ENCODE measurements at places on chromosomes 13 and 19.
A peak's percentile ranks its signal among the peaks of the same experiment; 100 is the strongest.

DNA sequence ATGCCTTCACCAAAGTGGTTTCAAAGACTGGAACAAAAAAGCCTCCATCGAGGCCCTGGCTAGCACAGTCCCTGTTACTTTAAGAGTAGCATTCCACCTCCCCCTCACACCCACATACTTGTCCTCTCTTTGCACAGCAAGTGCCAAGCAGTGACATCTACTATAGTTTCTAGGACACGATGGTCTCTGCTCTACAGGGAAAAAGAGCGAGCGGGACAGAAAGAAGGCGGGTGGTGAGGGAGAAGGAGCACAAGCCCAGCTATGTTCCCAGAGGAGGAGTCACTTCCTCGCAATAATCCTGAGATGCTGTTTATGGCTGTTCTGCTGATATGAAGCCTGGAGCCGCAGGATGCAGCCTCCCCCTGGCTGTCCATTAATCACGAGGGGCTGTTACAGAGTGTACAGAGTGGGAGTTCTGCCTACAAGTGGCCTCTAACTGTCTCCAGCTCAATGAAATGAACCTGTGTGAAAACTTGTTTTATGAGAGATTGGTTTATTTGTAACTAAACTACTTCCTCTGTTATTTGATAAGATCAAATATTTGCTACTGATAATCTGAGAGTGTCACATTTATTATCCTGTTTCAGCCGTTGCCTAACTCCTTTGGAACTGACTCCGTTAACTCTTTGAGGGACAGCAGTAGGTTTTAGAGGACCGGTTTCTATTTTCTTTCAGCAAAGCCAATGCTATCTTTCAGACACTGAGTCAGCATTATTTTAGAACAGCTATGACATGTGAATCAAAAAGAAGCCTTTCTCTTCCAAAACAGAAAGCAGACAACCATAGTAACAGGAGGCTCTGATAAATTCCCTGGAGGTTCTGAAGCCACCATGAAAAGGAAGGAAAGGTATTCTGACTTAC lies 208.0 kb downstream of the SPRY2 start:
- DNase-seq: no peak

DNA sequence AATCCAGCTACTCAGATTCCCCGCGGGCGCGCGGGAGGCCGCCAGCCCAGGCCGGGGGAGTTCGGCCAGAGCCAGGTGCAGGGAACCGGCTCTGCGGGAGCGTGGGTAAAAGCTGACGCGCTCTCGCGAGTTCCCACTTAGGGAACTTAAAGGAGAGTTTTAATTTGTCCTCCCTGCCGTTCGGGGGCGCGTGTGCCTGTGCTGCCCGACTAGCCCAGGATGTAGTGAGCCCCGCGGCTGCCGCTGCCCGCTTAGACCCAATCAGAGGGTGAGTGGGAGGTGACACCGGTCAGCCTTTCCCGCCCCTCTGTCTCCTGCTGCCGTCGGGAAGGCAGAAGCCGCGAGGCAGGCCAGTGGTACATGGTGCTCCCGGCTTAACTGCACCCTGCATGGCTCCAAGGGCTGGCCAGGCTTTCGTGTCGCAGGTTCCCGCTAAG lies 36.0 kb upstream of the NEK3 start:
- DNase-seq: no peak

DNA sequence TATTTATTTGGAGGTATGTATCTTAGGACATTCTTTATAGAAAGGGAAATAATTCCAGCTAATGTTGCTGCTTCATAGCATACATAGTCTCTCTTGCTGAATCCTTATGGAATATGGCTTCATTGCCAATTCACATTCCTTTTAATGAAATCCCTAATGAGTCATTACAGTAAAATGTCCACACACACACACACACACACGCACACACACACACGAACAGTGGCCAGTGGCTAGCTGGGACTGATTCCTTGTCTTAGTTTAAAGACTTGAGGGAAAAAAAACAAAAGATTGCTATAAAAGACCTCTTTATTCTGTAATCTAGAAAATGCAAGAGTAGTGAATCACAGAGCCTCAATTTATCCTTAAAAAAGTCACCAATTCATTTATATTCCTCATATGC lies 301.6 kb downstream of the SLITRK6 start:
- peak; percentile 58 for DNase-seq

- DNase-seq: no peak
These were observed 28.8 kb downstream of the IPO5 start for GRCh38 chr13:97982286-97982685.

DNA sequence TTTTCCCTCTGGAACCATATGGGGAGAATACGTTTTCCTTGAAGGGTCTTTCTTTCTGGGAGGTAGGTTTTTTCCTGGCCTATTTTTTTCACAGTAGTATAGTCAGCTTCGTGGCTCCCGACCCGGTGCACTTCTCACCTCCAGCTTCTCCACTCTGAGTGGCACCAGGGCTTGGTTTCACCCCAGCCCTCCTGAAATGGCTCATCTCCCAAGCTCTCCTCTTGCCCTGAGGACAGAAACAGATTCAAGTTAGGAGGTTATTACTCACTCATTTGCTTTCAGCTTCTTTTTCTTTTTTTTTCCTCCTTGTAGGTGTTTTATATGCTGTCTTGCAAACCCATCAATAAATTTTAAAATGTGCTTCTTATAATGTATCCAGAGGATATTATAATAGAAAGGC lies 199.3 kb downstream of the RFC3 start:
- no peak for DNase-seq

- no peak for DNase-seq
These were observed 22.8 kb upstream of the UPF3A start for GRCh38 chr13:114258589-114258988.

DNA sequence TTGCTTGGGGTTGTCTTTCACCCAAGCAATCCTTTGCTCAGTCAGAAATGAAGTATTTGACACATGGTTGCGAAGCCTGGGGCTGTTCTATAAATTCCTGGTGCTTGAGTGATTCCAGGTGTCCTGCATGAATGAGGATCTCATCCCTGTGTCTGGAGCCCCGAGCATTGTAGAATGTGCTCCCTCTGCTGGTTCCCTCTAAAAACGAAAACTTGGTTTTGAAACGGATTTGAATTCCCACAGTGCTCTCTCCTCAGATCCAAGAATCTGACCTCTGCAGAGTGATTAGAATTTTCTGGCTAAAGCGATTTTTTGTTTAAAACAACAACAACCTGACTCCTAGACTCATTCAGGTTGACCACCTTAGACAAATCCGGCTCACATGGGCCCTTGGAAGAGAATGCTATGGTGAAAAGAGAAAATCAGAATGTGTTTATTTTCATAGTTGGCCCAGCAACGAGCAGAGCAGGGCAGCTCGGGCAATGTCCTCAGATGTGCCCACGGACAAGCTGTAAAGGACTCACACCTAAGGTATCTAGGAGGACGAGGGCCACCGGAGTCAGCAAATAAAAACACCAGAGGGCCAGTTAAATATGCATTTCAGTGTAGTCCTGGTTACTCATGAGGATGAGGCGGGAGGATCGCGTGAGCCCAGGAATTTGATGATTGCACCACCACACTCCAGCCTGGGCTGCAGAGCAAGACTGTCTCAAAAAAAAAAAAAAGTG lies 8.7 kb upstream of the ATP12A start:
- DNase-seq: peak; percentile 74

DNA sequence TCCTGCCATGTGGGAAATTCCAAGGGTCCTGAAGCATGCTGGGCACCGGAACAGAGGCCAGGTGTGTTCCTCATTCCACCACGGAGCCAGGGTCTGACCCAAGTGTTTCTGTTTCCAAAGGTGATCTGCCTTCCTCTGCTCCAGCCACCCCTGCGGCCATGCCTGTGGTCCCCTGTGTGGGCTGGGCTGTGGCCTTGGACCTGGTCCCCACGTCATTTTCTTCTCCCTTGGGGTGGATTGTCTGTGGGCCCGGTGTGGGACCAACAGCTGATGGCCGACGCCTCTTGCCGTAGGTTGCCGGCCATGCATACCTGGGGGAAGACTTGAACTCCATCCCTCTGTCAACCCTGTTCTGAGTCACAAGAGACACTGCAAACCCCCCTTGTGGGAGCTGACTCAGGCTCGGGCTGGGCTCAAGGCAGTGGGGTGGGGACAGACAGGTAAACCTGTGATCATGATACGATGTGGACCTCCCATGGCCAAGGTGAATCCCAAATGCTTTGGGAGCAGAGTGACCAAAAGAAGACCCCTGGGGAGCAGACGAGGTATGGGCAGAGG lies 35.0 kb downstream of the ATP11A start:
- DNase-seq: no peak

DNA sequence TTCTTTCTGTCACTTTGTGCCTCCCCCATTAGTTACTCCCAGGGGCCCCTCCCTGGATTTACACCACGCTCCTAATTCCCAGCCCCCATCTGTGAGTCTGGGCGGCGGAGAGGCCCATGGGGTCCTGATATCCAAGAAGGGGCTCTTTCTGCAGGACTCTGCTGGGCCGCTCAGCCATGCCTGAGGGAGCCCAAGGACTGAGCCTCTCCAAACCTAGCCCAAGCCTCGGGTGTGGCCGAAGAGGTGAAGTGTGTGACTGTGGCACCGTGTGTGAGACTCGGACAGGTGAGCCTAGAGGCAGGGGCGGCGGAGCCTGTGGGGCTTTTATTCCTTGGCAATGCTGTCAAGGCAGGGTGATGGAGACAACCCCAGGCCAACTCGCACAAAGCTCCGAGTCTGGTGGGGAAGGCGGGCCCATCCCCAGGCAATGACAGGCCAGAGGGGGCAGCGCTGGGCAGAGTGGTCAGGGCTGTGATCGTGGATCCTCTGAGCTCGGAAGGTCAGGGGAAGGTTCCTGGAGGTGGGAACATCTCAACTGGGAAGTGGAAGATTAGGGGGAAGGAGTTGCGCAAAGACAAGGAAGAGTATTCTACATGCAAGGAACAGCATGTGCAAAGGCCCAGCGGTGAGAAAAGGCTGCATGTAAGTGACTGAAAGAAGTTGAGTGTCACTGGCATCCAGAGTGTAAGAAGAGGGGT lies 1.6 kb downstream of the PLEKHG2 start:
- no peak for DNase-seq

DNA sequence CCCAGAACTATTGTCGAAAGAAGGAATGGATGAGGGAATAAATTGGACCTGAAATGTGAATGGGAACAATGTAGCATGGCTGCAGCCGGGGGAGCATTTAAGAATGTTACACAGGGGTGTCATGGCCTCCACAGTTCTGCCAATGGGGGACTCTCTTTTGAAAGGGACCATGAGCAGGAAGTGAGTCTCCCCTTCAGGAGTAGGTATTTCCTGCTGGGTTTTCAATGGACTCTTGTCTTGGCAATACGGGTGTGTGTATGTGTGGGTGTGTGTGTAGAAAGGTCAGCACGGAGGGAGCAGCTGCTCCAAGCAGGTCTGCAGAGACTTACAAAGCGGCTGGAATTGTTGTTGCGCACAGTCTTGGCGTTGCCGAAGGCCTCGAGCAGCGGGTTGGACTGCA lies 24.4 kb downstream of the MYO1F start:
- DNase-seq: peak; percentile 67

DNA sequence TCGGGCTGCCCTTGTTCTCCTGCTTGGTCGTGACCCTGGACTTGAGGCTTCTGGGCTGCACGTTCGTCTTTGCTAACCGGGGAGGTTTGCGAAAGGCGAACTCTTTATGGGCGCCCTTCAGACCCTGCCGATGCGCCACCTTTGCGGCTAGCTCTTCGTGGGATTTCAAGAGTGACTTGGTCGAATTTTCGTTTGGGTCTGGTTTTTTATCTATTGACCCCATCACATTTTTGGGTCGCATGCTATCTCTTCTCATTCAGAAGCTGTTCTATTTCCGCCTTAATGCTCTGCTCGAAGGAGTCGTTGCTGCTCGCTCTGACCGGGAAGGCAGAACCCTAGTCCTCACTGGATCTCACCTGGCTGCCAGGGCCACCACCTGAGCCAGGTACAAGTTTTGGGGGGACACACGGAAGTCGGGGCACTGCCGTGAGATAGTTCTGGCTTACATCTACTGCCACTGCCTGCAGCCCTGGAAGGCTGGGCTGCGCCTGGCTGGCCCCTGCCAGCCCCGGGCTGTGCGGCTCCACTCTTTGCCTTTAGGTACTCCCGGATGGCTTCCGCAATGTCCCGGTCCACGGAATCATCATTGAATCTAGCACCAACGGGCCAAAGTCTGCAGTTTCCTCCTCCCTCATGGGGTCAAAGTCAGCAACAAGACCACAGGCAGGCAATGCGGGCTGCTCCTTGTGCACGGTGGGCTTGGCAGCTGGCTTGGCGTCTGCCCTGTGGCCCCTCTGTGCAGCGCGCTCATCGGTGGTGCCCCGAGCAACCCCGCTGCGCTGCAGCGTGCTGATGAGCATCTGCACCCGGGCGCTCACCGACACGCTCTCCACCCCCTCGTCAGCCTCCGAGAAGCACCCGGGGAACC lies 16.2 kb downstream of the RB1 start:
- DNase-seq: no peak

- DNase-seq: peak; percentile 93
These were observed 4.9 kb upstream of the SMIM17 start for GRCh38 chr19:56637976-56638555.

DNA sequence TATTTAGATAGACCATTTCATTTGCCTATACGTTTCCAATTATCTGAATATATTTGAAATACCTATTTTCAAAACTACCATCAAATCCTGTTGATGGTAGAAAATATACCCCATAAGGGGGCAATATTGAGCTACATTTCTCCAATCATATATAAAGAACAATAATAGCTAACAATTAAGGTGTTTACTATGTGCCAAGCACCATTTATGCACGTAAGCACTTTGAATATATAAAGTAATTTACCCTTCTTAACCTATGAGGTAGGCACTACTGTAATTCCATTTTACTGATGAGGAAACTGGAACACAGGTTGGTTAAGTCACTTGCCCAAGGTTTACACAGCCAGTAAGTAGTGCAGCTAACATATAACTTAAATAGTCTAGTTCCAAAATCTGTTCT lies 79.2 kb downstream of the UBL3 start:
- peak; percentile 47 for DNase-seq

DNA sequence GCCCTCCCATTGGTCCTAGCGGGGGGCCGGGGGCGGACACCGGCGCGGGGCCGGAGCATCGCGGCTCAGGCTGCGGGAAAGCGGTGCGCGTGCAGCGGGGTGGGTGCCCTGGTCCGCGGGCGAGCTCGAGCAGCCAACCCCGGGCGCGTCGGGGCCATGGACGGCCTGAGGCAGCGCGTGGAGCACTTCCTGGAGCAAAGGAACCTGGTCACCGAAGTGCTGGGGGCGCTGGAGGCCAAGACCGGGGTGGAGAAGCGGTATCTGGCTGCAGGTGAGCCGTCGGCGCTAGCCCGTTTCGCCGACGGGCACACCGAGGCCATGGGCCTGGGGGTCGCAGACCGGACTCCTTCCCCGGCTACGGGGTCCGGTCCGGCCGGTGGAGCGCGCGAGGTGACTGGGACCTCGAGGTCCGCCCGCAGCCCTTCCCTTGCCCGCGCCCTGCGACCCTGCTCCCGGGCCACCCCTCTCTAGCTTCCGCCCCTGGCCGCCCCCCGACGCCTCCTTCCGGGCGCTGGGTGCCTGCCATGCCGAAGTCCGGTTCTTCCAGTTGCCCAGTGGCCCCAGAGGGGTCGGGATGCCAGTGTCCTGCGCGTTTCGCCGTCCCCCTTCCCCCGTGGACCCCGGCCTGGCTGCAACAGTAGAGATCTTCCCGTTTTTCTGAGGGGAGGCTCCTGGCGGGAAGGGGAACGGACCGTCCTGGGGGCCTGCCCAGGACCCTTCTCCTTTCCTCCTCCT lies at the start of gene REEP6:
TSS of gene REEP6 (plus strand) at position 68 of the 735 bp plus-strand sequence. CDS start at position 157, 89 bp downstream.
- DNase-seq: no peak
